Astrocyte of the cerebellum (primary cell): ENCODE measurements at places on chromosomes 4 and X.

DNA sequence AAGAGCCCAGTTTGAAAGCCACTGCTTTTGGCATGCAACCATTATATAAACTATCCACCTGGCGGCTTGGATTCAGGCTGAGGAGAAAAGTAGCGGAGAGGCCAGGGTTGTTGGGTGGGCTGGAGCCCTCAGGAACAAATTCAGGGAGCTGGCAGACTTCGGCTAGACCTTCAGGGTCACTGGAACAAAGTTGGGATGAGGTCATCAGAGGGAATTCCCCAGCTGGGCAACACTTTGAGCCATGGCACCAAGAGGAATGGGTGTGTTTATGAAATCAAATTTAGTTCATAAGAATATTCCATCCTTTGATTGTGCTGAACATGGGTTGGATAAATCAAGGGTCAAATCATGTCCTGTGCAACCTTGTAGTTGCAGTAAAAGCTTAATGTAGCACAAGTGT, 22.0 kb downstream of the MTMR1 start:
- no peak for DNase-seq

- DNase-seq = no peak
These were observed 5.7 kb upstream of the AMELX start for GRCh38 chrX:11287505-11287904.

- no peak for DNase-seq
These were observed 247.4 kb downstream of the ADGRA3 start for GRCh38 chr4:22268350-22269025.

DNA sequence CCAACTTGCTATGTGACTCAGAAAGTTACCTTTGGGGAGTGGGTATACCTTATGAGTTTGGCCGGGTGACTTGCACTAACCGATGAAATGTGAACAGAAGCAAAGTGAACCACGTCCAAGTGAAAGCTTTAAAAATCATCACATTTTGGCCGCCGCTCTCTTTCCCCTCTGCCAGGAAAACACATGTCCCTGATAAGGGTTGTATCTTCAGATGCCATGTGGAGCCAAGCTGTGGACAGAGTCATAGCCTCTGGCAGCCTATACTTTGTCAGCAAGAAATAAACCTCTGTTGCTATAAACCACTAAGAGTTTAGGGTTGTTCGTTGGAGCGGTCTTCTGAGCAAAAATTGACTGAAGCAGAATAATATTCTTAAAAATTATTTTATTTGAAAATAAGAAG, 92.3 kb downstream of the PRDM5 start:
- DNase-seq = no peak

GRCh38 chrX:44951572-44952067, 78.6 kb downstream of the KDM6A start:
- DNase-seq = no peak

- no peak for DNase-seq
These were observed 180.7 kb upstream of the TENM3 start for GRCh38 chr4:182062458-182062857.

- DNase-seq = no peak
These were observed 62.3 kb upstream of the LNX1 start for GRCh38 chr4:53653484-53654053.

- no peak for DNase-seq
These were observed 27.3 kb upstream of the NEIL3 start for GRCh38 chr4:177282284-177282835.

DNA sequence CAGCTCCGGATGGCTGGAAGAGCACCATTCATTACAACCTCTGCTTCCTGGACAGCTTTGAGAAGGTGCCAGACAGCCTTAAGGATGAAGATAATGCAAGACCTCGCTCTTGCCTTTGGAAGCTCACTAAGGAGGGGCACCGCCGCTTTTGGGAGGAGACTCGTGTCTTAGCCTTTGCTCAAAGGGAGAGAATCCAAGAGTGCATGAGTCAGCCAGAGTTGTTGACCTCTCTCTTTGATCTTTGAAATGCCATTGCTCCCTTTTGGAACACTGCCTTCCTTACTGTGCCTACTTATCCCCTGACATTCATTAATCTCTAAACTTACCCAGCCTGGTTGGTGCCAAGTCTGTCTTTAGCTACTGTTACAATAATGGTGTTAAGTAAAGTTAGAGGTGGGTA, 1.2 kb downstream of the FOXR2 start:
- DNase-seq = no peak

- no peak for DNase-seq
These were observed 27.4 kb downstream of the NLRP2B start for GRCh38 chrX:57652705-57653104.

GRCh38 chr4:88609387-88609786, 17.1 kb downstream of the HERC3 start:
- DNase-seq = no peak

GRCh38 chr4:6391852-6392188, 80.6 kb downstream of the PPP2R2C start:
- no peak for DNase-seq

DNA sequence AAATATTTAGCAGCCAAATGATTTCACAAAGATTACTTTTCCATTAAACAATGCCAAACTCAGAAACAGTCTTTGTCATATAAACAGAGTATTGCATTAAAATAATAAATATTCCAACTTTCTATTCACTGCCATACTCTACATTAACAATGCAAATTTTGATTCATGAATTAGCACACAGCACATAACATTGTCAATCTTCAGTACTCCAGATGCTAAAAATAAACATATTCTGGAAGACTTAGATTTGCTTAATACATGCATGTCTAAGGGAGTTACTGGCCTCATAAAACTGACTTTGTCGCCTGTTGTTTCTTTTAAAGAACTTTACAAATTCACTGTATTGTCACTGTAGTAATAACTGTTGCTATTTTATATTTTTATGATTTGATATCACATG, 131.6 kb downstream of the TMEM144 start:
- no peak for DNase-seq

DNA sequence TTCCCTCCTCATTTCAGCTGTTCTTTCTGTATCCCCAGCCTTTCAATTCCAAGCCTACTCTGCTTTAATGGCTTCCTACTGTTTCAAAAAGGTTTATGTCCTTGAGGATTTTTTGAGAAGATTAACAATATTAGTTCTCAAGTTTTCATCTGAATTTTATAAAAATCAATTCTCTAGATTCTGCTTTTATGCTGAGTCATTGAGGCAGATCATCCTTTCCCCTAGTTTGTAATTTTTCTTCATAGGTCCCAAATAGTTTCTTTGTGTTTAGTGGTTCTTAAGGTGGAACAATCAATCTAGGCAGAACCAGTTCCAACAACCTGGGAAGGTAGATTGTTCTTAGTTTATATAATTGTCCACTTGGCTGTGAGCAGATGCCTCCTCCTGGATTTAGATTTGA, 100.1 kb upstream of the NAP1L5 start:
- DNase-seq = no peak

GRCh38 chr4:146333895-146334262, 119.5 kb downstream of the REELD1 start:
- no peak for DNase-seq

DNA sequence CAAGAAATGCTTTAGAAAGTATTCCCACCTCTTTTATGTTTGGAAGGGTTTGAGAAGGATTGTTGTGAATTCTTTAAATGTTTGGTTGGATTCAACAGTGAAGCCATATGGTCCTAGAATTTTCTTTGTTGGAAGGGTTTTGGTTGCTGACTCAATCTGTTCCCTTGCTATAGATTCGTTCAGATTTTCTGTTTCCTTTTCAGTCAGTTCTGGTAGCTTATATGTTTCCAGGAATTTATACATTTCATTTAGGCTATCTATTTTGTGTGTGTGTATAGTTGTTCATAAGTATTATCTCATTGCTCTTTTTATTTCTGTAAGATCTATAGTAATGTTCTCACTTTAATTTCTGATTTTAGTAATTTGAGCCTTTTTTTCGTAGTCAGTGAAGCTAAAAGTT, 114.4 kb downstream of the MSN start:
- DNase-seq = no peak
